ENCODE measurements at places on chromosomes 13 and 19.

- DNase-seq, result peak; percentile 59
Measured at GRCh38 chr19:3383121-3383722, 16.8 kb downstream of the NFIC start.

- peak; percentile 85 for DNase-seq
Measured at GRCh38 chr19:40529093-40529954, 47.3 kb upstream of the SHKBP1 start.

- DNase-seq, result peak; percentile 71
Measured at GRCh38 chr19:5578097-5578846, 10.5 kb upstream of the TINCR start.

GRCh38 chr19:19098084-19098702 is 34.4 kb downstream of the SLC25A42 start:
- no peak for DNase-seq

DNA sequence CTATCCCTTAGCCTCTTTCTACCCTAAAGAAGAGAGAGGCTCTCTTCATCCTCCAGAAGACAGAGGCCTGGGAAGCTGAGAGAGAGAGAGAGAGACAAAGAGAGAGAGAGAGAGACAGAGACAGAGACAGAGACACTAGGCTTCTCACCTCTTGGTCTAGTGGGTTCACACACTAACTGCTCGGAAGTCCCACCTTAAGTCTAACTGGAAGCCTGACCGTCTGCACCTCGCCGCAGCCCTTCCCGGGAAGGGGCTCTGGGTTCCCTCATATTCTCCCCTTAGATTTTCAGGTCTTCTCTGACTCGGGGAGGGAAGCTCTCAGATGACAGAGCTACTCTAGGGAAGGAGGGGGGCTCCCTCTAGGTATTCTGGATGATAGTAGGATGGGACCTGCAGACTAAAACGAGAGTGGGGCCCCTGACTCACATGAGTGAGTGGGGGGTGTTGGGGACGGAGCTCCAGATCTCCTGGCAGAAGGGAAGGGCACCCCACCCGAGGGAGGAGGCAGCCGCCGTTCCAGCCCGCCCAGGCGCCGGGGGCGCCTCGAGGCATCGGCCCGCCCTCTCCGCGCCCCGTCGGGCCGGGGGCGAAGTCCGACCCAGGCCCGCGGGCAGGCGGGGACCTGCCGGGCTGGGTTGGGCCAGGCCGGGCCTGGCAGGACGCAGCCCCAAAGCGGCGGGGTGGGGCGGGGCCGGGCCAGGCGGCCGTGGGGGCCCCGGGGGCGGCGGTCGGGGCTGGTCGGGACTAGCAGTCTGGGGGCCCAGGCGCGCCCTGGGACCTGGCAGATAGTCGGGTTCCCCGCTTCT is 2.0 kb upstream of the JUNB start:
- DNase-seq, result peak; percentile 64
